CD4-positive, alpha-beta T cell treated with Interleukin-21 for 1 hour (primary cell): ENCODE measurements at places on chromosomes 2 and 18.

DNA sequence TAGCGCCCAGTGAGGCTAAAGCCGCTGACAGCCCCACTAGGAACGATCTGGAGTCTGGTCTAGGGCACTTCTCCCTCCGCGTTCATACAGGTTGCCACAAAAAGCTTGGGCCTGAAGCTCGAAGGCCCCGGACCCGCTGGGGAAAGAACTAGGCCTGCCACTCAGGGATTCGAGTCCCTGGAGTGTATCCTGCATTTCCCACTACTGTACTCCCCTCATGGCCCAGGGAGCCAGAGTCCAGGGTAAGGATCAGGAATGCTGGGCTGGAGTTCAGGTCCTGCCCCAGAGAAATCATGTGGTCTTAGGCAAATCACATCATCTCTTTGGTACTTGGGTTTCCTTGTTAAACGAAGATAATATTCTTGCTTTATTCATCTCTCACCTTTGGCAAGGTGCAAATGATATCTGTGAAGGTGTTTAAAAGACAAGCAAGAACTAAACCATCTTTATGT is 1.4 kb upstream of the ZFP36L2 start:
- peak; percentile 18 for DNase-seq

DNA sequence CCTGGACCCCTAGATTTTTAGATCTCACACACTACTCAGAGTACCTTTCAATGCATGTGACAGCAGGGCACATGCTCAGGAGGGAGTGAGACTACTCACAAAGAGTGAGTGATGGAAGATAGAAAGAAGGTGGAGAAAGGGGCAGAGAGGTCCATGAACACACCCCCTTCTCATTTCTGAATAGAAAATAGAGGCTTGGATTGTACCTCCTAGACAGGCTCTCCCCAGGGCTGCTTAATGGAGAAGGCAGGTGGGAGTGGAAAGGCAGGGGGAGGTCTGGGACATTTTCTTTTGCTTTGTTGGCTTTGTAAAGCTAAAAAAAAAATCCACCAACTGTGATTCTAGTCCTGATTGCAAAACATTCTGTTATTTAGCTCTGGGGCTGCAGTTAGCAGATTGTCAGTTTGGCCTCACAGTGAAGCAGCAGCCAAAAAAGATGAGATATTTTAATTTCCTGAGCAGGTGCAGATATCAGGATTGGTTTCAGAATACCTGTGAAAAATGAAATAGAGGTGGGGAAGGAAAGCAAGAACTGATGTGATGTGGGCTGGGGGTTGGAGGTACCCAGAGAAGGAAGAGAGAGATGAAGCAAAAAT is 119.3 kb upstream of the GYPC start:
- DNase-seq, result no peak

DNA sequence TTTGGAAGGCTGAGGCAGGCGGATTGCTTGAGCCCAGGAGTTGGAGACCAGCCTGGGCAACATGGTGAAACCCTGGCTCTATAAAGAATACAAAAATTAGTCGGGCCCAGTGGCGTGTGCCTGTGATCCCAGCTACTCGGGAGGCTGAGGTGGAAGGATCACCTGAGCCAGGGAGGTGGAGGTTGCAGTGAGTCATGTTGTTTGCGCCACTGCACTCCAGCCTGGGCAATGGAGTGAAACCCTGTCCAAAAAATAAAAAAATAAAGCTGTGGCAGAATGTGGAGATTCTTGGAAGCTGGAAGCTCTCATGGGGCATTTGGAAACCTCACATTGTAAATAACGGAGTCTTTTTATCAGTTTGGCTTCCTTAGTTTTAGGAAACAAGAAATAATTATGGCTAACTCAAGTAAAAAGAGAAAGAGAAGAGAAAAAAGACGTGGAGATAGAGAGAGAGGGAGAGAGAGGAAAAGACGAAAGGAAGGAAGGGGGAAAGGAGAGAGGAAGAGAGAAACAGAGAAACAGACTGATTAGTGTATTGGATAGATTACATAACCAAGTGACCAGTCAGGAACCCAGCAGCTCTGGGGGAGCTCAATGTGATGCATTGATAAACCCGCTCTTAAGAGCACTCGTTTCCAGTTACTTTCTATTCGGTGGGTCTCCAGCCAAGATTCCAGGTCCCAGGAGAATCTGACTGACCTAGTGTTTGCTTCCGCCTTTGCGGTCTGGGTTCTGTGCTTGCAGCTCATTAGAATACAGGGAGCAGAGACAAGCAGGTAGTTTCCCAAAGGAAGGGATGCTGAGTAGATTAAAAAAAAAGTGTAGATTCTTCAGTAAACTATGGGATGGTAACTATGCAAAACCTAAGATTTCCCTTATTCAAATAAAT is 1.1 kb upstream of the SPAST start:
- no peak for DNase-seq

DNA sequence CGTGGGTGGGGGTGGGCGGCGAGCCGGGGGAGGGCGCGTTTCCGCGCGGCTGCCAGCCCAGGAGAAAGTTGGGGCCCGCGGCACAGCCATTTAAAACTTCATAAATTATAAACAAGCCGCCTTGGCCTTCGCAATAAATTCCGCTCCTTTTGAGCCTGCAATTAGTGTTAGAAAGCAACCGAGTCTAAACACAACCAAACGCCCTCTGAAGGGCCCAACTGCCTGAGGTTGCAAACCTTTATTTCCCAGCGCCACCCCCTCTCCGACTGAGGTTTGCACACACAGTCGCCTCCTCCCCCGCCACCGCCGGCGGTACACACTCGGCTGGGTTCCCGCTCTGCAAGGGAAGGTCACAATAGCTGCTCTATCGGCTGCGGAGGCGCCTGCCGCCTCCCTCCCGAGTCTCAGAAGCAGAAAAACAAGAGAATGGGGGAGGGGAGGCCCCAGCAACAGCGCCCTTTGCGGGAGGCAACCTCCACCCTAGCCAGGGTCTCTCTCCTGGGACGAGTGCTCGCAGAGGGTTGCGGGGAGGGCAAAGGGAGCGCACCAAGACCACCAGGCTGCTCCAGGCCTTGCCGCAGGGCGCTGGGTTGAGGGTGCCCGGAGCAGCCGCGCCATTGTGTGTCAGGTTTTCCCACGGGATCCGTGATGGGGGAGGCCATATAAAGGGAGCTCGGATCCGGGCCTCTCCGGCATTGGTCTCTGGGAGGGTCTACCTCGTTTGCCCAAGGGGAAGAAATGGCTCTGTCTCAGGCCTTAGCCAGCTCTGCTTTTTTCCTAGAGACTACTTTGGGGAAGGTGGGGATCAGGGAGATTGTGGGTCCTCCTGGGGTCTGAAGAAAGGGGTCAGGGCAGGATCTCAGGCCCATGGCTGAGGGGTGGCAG is 13.4 kb upstream of the HOXD1 start:
- DNase-seq, result no peak

GRCh38 chr2:100404411-100404810 is 13.1 kb downstream of the CHST10 start:
- no peak for DNase-seq

GRCh38 chr2:71277536-71278103 is 50.7 kb upstream of the PAIP2B start:
- DNase-seq, result peak; percentile 8

DNA sequence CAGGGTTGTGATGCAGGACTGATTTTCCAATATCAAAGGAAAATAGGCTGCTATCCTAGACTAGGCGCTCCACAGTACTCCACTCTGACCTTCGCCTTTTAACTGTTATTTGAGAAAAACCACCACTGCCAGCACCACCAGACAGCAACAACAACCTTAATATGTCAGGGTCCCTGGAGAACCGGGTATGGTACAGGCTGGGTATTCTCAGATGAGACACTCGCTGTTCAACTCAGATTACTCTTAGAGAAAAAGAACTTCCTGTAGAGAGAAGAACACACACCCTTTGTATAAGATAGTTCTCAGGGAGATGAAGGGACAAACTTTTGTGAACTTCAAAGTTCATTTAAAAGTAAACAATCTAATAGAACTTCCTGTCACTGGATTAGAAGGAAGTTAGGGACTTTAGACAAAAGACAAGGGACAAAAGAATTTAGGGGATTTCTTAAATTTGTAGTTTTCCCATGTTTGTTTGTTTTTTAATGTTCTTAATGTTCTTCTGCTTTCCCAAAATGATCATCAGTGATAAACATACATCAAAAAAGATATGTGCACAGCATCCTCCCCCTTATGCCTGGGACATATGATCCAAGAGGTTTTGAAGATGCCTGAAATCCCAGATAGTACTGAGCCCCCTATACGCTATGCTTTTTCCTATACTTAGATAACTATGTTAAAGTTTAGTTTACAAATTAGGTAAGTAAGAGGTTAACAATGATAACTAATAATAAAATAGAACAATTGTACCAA is 41.3 kb upstream of the PPP1R1C start:
- no peak for DNase-seq

- no peak for DNase-seq
Observed at GRCh38 chr2:150624001-150624401, 136.5 kb upstream of the RND3 start.

- DNase-seq, result no peak
Observed at GRCh38 chr2:220432645-220433044, 805.2 kb downstream of the SLC4A3 start.

DNA sequence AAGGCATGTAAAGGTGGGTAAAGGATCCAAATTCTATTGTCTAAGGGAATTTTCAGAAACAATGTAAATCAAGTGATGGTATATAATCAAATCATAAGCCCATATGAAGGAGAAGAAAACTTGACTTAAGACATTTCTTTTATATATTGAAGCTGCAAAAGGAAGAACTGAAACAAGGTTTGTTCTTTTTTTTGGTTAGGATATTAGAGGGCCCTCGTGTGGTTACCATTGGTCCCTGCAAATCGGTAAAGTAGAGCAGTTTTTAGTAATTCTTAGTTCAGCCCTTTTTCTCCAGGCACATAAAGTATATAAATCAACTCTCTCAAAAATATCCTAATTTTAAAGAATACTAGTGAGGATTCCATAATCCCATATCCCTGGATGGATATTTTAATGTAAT is 105.6 kb upstream of the STK17B start:
- peak; percentile 68 for DNase-seq

DNA sequence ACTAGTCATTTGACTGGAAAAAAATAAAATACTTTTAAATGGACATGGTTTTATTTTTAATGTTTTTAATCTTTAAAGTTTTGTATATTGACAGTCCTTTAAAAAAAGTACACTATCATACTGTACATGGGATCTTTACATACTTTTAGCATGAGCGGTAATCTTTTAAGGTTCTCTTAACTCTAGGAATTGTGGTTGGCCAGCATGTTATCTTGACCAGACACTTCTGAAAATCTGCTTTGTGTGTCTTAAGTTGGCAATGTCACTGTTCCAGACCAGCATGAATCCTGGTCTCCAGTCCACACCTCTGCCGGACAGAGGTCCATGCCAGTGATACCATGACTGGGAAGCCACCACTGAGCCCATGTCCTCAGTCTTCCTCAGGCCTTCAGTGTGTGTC is 17.7 kb downstream of the ITGB1BP1 start:
- DNase-seq, result no peak

GRCh38 chr2:67446491-67446911 is 49.4 kb downstream of the ETAA1 start:
- DNase-seq, result no peak
